ENCODE measurements at places on chromosomes 16 and 17.
A peak's percentile ranks its signal among the peaks of the same experiment; 100 is the strongest.

- no peak for DNase-seq
Measured at GRCh38 chr17:33964344-33964979, 290.6 kb upstream of the CCL2 start.

GRCh38 chr16:89893642-89894548 is 20.5 kb downstream of the TCF25 start:
- no peak for DNase-seq

GRCh38 chr17:41442739-41443138 is 2.0 kb upstream of the KRT38 start:
- no peak for DNase-seq

GRCh38 chr16:78130083-78130608 is 30.7 kb downstream of the WWOX start:
- DNase-seq: no peak

DNA sequence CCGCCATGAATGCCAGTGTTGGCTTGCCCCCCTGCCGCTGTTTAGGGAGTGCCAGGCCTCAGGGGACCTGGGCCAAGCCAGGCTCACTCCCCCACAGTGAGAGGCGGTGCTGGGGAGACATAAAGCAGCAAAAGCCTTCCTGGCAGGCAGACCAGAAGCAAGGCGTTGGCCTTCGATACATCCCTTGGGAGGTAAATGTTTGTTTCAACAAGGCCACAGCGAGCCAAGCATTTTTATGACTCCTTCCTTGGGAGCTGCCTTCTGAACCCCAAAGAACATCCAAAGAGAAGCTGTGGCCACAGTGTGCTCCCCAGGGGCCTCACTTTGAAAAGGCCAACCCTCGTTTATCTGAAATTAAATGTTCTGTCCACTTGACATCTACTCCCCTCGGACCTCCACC is 119.7 kb upstream of the CIBAR2 start:
- DNase-seq: no peak

DNA sequence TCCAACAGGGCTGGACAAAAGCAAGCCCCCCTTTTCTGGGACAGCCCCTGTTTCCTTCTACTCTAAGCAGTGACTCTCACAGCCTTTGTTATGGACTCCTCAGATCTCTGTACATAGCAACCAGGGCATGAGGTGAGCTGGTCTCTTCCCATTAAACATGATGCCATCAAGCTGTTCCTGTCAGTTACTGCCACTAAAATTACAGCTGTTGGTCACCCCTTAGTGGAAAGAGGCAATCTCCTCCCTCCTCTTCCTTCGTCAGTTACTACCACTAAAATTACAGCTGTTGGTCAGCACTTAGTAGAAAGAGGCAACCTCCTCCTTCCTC is 95.2 kb upstream of the SMIM36 start:
- no peak for DNase-seq

DNA sequence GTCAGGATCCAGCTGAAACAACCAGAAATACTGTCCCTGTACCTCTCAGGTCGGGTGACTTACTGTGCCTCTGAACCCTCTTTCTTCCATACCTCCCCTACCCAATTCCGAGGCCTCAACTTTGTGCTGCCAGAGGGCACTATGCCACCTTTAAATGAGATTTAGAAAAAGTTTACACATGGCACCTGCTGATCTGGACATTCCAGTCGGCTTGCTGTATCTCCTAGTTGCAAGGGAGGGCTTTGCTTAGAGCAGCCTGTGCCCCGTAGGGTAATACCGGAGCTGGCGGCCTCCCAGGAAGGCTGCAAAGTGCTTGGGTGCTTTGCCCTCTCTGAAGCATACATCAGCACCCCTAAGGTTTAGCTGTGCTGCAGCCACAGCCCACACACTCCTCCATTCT is 306.0 kb upstream of the RBFOX1 start:
- DNase-seq: no peak

DNA sequence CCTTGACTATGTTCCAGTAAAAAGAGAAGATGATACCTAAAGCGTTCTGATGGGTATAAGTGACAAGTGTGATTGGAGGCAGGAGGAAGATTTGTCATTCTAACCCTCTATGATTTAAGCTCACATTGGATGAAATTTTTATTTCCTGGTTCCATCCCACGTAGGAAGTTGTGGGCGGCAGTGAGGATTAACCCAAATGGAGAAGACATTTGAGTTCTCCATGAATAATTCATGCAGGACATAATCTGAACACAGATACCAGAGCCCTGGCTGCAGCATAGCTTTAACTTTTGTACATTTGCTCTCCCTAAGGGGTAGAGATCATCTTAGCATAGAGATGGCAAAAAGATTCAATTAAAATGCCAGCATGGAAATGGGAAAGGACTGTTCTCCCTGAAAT is 146.3 kb downstream of the SLC39A11 start:
- DNase-seq: no peak

GRCh38 chr17:59754552-59754951 is 47.1 kb downstream of the VMP1 start:
- peak; percentile 64 for DNase-seq

GRCh38 chr17:74354123-74354522 is 7.5 kb downstream of the BTBD17 start:
- DNase-seq: peak; percentile 45

DNA sequence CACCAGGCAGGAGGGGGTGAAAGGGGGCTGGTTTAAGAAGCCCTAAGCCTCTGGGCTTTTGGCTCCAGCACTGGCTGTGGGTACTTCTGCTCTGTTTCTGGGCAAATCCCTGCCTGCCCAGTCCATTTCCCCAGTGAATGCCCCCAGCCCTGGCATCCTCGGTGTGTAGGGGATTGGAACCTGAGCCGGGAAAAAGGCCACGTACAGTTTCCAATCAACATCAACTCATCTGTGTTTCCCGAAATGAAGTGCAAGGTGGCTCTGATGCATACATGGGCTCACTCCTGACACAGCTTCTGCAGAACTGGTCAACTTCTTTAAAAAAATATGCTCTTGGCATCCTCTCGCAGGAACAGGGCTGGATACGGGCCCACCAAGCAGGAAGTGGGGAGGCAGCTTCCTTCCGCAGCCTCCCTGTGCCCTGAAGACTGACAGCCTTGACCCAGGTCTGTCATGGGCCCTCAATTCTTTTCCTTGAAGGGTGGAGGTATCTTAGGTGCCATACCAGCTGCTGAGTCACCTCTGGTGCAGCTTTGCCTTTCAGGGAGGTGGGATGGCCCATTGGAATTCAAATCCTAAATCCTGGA is 73.3 kb downstream of the N4BP1 start:
- no peak for DNase-seq

DNA sequence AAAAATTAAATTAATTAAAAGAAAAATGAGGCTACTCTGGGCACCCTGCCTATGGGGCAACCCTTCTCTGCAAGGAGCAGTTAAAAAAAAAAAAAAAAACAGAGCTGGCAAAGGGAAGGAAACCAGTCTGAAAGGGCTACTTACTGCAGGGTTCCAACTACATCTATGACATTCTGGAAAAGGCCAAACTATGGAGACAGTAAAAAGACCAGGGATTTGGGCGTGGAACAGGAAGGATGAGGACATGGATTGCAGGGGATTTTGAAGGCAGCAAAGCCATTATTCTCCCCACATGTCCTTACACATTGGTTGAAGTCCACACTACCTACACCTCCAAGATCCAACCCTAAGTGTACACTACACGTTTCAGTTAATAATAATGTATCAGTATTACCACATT is 4.6 kb downstream of the RPH3AL start:
- no peak for DNase-seq
